ENCODE measurements at places on chromosomes 3 and 15. TPM values are rescaled to one million over a fixed set of nuclear protein-coding genes. Genes with fewer than 3 reads are reported as not detected.

Gene NIT2
- 13.3 TPM for total RNA-seq

Gene CD80
- not detected for total RNA-seq

Gene IMPG2
- total RNA-seq, result 0.18 TPM

Gene CCR1
- not detected for total RNA-seq

Gene CKMT1A
- total RNA-seq, result not detected

Gene TUBGCP5
- total RNA-seq, result 20.0 TPM

Gene ATP13A4
- total RNA-seq, result not detected

Gene TRH
- not detected for total RNA-seq

Gene CCR5
- not detected for total RNA-seq

Gene OR5K4
- not detected for total RNA-seq

Gene IL17RE
- 1.1 TPM for total RNA-seq

Gene HCN4
- not detected for total RNA-seq

Gene FBXL22
- total RNA-seq, result 0.28 TPM

Gene IL17RC
- 18.9 TPM for total RNA-seq

Gene MOBP
- total RNA-seq, result not detected

Gene EPHA3
- 0.18 TPM for total RNA-seq

Gene SLC22A13
- total RNA-seq, result under 0.01 TPM

Gene HPS3
- 25.6 TPM for total RNA-seq

Gene ECE2
- not detected for total RNA-seq

Gene ARHGAP11A
- 28.6 TPM for total RNA-seq

Gene KNG1
- total RNA-seq, result not detected

Gene LIPH
- total RNA-seq, result 0.36 TPM

Gene CHDH
- under 0.01 TPM for total RNA-seq

Gene RETNLB
- total RNA-seq, result not detected

Gene IL20RB
- 0.56 TPM for total RNA-seq

Gene TIPARP
- 76.4 TPM for total RNA-seq

Gene GOLGA8B
- 6.4 TPM for total RNA-seq

Gene KIF15
- 10.8 TPM for total RNA-seq

Gene GOLGA8T
- total RNA-seq, result not detected

Gene LHFPL4
- not detected for total RNA-seq

Gene TERB2
- total RNA-seq, result not detected

Gene ADAMTSL3
- total RNA-seq, result under 0.01 TPM

Gene UACA
- 505 TPM for total RNA-seq

Gene FOXL2
- total RNA-seq, result not detected

Gene EEF1AKMT4
- 2.9 TPM for total RNA-seq

Gene KNSTRN
- 73.5 TPM for total RNA-seq

Gene ST8SIA2
- not detected for total RNA-seq

Gene GNB4
- total RNA-seq, result 131 TPM

Gene SKIC8
- total RNA-seq, result 124 TPM
